ENCODE measurements at places on chromosomes 4 and X.

GRCh38 chr4:46927201-46927600 lies 18.2 kb upstream of the COX7B2 start:
- no peak for DNase-seq

DNA sequence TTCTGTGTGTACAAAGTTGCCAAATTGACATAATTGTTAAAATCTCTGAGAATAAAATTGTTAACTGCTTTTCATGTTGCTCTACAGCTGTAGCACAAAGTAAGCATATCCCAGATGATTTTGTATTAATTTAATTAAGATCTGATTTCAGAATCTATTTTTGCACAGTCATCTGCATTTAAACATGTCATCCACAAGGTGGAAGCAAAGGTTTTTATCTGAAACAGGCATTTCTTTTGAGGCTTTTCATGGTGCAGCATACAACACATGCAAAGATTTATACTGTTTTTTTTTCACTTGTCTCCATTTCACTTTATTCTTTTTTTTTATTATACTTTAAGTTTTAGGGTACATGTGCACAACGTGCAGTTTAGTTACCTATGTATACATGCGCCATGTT lies 51.2 kb downstream of the GC start:
- DNase-seq: no peak

- no peak for DNase-seq
These were observed 169.0 kb downstream of the ZNF330 start for GRCh38 chr4:141389649-141390048.

DNA sequence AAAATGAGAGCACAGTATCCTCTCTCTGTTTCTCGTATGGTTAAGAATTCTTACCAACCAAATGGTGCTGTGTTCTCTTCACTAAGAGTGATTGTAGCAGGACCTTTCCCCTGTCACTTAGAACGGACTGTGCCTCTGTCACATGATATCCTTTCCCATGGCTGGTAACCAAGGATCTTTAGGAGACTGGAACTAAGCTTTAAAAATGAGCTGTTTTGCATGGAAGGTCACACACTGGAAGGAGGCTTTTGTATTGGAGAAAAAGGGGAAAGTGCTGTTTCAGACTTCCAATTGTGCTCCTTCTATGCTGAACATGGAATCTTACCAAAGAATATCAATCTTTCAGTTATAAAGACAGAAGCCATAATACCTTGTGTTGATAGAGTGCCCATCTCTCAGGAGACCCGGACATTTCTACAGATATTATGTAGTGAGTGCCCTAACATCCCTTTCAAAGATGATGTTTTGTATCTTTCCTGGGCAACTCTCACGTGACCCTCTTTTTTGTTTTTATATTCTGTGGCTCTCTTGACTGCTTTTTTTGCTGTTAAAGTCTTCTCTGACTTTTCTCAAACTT lies 148.6 kb downstream of the SLC4A4 start:
- no peak for DNase-seq

GRCh38 chr4:112956484-112956896 lies 93.0 kb upstream of the ANK2 start:
- no peak for DNase-seq

- DNase-seq: no peak
These were observed 106.8 kb downstream of the ELOVL6 start for GRCh38 chr4:110091434-110092140.
